ENCODE measurements at places on chromosomes 1 and 21. TPM values are rescaled to one million over a fixed set of nuclear protein-coding genes. Genes with fewer than 3 reads are reported as not detected.

GRCh38 chr1:109282497-109282951, 421 bp downstream of the PSRC1 start:
- DNase-seq: no peak

CFAP74 gene
- polyA plus RNA-seq: not detected

DNA sequence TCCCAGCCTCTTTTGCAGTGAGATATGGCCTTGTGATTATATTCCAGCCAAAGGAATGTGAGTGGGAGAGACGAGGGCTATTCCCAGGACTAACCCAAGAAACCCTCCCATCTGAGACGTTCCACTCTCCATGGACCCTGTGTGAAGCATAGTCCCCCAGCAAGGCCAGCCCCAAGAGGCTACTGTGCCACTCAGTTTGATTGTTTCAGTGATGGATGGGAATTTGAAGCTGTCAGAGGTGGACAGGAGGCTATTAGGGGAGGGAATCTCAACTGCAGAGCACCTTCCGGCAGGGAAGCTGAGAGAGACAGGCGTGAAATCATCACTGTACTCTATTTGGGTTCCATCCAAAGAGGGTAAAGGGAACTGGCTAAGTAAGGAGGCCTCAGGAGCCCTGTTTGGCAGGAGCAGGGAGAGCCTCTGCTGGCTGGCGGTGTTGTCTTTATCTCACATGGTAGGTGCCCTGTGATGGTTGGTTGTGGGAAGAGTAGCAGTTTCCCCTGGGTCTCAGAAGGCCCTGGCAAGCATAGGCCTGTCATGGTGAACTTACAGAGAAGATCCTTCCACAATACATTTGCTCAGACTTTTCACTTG, 3.4 kb upstream of the TEX35 start:
- DNase-seq: no peak

DNA sequence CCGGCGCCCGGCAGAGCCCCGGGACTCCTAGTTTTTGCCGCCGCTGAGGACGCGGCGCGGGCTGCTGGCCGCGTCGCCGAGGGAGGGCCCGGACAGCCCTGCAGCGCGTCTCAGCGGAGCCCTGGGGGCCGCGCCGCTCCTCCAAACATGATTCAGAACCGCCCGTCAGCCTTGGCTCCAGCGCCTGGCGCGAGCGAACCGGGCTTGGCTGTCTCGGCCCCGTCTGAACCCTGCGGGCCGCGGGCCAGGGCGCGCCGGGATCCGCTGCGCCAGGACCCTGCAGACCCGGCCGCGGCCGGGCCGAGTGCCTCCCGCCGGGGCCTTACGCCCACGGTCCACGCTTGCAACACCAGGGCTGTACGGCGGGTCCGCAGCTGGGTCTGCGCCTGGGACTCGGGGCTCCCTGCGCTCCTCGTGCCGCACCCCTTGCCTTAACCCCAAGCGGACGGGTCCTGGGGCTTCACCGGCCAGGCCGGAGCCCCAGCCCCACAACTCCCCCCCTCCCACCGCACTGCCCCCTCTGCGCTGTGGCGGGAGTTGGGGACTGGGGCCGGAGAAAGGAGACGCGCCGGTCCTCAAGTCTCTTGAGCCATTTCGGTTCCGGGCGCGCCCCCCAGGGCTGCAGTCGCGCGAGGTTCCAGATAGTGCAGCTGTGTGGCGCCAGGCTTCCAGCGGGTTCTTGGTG, 48.4 kb upstream of the CD34 start:
- no peak for DNase-seq

GRCh38 chr1:170836141-170836540, 99.2 kb upstream of the MROH9 start:
- no peak for DNase-seq

GRCh38 chr1:56975446-56975845, 9.6 kb upstream of the C8B start:
- DNase-seq: no peak

SPRR4 gene
- polyA plus RNA-seq: not detected

DNA sequence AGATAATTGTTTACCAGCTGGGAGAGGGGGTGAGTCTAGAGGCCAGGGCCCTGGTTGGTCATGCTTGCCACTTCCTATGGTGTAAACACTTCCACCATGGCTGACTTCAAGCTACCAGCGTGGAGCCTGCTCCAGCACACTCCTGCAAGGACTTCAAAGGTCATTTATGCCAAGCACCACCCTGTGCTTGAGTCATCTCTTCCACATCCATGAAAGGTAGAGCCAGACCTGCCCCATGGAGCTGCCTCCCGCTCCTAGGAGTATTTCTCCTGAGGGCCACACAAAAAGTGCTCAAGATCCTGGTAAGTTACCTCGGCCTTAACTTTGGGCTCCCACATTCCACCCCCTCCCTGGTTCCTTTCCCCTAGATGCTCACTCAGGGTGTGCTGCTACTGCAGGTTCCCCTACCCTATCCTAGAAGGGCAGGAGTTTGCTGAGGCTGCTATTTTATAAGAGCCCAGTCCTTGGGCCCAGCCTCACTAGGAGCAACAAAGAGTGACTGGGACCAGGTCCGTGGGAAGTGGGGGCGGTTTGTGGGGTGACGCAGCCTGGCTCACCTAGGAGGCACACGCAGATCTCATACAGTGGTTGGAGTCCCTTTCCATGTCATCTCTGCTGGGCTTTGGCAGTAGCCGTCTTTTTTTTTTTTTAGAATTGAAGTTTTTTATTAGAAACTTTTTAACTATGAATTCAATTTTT, 2.4 kb downstream of the RAB7B start:
- DNase-seq: no peak

OR2T12 gene
- polyA plus RNA-seq: not detected

GRCh38 chr1:85459290-85459689, 5.7 kb downstream of the DDAH1 start:
- no peak for DNase-seq

- no peak for DNase-seq
Observed at GRCh38 chr1:65165269-65165993, 17.4 kb downstream of the AK4 start.

DNA sequence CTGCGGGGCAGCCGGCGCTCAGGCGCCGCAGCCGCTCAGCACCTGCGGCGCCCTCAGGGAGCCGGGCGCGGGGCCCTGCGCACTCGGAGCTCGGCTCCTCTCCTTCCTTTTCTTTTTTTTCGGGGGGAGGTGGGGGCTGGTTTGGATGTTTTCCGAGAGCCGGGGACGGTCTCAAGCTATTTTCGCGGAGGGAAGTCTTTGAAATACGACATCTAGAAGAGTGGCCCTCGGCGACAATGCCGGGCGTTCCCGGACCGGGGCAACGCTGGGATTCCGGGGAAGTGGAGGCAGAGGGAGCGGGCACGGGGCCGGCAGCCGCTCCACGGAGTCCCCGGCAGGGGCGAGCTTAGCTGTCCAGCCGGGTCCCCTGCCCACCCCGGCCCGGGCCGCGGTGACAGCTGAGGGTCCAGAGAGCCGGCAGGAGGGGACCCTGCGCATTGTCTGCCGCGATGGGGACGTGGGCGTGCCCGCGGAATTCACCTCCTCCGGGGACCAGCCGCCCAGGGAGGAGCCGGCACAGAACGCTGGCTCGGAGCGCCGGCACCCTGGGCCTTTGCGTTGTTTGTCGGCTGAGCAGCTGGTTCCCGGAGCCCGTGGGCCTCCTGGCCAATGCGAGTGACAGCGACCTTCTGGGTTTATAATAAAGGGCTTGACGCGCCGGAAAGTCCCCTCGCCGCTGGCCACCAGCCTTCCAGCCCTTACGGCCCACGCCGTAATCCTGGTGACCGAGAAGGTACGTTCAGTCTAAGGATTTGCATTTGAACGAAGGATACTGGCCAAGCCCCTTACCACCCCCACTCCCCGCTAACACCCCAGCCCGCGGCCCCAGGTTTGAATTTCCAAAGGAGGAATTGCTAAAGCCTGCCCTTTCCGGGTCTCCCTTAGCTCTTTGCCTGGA, 582 bp downstream of the SLC37A1 start:
- DNase-seq: no peak

- no peak for DNase-seq
Observed at GRCh38 chr1:177413982-177414596, 243.3 kb downstream of the BRINP2 start.

GRCh38 chr1:205950826-205951549, 7.7 kb upstream of the SLC26A9 start:
- DNase-seq: no peak

GRCh38 chr1:224623743-224624333, 7.7 kb downstream of the CNIH3 start:
- DNase-seq: peak; percentile 74

PCBP3 gene
- 1.6 TPM for polyA plus RNA-seq

- no peak for DNase-seq
Observed at GRCh38 chr1:55571767-55572166, 356.6 kb upstream of the USP24 start.

DNA sequence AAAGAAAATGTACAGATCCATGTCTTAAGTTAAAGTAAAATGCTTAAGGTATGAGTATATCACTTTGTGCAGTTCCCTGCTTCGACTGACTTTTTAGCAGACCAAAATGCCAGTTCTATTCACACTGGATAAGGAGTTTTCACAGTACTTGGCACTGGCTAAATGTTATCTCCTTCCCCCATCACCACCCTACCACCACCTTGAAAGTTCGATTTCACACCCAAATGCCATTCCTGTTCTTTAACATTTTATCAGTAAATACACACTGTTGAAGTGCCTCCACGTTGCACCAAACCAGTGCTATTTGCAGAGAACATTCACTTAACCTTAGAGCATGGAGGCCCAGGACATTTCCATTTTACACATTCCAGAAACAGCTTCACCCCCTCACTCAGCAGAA, 100.0 kb downstream of the URB2 start:
- no peak for DNase-seq

GRCh38 chr1:228378090-228378872, 28.4 kb downstream of the TRIM11 start:
- peak; percentile 57 for DNase-seq
